ENCODE measurements at places on chromosomes 3 and 15.

GRCh38 chr3:194773216-194773615 lies 87.5 kb downstream of the FAM43A start:
- no peak for DNase-seq

DNA sequence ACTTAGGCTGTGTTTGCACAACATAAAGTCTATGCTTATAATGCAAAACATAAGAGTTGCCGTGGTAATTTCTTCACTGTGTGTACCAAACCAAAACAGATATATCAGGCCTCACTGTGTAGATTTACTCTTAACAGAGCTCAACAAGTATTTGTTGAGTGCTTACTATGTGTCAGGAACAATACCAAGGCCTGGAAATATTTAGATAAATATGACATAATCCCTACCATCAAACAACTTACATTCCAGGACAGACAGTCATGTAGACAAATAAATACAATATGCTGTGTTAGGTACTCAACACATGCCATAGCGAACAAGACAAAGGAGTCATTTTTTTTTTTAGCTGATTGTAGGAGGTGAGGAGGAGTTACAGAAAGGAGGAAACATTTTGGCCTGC lies 554.0 kb downstream of the NSUN3 start:
- DNase-seq: no peak

GRCh38 chr15:50857763-50858162 lies 50.7 kb upstream of the AP4E1 start:
- DNase-seq: no peak

DNA sequence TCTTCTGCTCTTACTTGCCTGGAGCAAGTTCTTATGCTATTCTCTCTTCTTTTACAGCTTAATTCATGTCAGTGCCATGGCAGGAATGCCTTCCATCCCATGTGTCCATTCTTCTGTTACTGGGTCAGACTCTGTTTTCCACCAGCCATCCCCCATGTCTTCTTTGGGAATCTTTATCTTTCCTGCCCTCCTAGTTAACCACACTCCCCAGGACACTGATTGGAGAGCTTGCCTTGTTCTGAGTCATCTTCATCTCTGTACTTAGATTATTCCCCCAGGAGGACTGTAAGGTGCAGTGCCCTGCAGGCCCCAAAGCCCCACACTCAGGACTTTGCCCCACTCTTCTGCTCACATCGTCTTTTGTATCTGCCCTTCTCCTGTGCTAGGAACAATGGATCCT lies 3.6 kb downstream of the ABHD17C start:
- no peak for DNase-seq

GRCh38 chr15:88543065-88543776 lies 3.3 kb downstream of the DET1 start:
- no peak for DNase-seq

GRCh38 chr15:64717735-64718495 lies 57.5 kb downstream of the RBPMS2 start:
- DNase-seq: no peak

DNA sequence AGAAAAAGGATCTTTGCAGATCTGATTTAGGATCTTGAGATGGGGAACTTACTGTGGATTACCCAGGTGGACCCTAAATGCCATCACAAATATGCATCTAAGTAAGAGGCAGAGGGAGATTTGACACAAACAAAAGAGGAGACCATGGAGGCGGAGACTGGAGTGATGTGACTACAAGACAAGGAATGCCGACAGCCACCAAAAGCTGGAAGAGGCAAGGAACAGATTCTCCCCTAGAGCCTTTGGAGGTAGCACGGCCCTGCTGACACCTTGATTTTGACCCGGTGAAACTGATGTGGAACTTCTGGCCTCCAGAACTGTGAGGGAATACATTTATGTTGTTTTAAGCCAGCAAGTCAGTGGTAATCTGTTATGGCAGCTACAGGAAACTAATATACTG lies 44.0 kb downstream of the GASK1A start:
- DNase-seq: no peak

GRCh38 chr15:27268923-27269322 lies 297.9 kb downstream of the GABRG3 start:
- no peak for DNase-seq

DNA sequence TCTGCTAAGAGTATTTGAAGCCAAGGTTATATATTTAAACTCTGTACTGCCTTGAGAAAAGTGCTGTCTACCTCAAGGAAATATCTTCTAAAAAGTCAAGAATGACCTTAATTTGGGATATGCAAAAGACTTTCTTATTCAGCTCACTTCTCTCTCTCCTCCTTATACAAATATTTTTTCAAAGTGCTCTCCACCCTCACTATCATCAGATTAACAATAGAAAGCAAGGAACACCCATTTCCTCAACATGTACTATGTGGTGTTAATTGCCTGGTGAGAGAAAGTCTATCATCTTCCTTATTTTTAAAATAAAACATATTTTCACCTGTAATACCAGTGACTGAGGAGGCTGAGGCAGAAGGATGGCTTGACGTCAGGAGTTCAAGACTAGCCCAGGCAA lies 44.4 kb upstream of the RSL24D1 start:
- DNase-seq: no peak

DNA sequence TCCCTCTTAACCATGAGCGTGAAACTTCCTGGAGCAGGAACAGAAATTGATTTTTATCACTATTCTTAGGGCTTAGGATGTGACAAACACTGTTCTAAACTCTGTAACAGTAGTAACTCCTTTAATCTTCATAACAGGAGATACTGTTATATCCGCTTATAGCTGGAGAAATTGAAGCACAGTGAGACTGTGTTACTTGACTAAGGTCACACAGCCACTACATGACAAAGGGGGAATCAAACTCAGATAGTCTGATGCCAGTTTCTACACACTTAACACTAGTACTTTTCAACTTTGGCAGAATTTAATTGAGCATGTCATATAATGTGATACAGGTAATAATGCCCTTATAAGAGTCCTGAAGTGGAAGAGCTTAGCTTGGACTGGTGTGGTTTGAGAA lies 800 bp upstream of the TARS3 start:
- no peak for DNase-seq

- no peak for DNase-seq
These were observed 30.0 kb downstream of the PAQR5 start for GRCh38 chr15:69328739-69329138.

- DNase-seq: no peak
These were observed 78.5 kb downstream of the CHCHD6 start for GRCh38 chr3:126782536-126782935.

GRCh38 chr15:67067930-67068551 lies 2.6 kb downstream of the SMAD3 start:
- no peak for DNase-seq
